ENCODE measurements at places on chromosomes 4 and X.
A peak's percentile ranks its signal among the peaks of the same experiment; 100 is the strongest.

GRCh38 chr4:102778720-102779119, 18.0 kb upstream of the MANBA start:
- peak; percentile 23 for DNase-seq

GRCh38 chr4:10403633-10404445, 53.4 kb downstream of the ZNF518B start:
- DNase-seq, result peak; percentile 30

GRCh38 chr4:184420402-184420801, 53.9 kb downstream of the IRF2 start:
- DNase-seq, result no peak

DNA sequence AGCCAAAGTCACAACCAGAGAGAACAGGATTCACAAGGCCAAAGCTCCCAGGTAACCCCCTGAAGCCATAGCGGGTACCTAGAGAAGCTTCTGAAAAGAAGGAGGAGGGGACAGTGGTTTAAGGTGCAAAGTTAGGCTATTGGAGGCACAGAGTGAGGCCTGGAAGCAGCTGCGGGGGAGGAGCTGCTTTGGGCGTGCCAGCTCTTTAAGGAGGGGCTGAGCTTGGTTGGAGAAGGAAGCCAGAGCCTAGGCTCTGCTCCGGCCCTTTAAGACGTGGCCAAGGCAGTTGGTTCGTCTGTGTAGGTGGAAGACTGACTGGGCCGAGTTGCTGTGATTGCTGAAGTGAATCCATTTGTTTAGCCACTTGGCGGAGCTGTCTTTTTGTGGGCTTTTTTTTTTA, 1.5 kb downstream of the KLF8 start:
- DNase-seq, result no peak

- DNase-seq, result no peak
These were observed 9.2 kb upstream of the ABLIM2 start for GRCh38 chr4:8167815-8168214.

- no peak for DNase-seq
These were observed 20.6 kb downstream of the AKAP14 start for GRCh38 chrX:119916310-119916709.

DNA sequence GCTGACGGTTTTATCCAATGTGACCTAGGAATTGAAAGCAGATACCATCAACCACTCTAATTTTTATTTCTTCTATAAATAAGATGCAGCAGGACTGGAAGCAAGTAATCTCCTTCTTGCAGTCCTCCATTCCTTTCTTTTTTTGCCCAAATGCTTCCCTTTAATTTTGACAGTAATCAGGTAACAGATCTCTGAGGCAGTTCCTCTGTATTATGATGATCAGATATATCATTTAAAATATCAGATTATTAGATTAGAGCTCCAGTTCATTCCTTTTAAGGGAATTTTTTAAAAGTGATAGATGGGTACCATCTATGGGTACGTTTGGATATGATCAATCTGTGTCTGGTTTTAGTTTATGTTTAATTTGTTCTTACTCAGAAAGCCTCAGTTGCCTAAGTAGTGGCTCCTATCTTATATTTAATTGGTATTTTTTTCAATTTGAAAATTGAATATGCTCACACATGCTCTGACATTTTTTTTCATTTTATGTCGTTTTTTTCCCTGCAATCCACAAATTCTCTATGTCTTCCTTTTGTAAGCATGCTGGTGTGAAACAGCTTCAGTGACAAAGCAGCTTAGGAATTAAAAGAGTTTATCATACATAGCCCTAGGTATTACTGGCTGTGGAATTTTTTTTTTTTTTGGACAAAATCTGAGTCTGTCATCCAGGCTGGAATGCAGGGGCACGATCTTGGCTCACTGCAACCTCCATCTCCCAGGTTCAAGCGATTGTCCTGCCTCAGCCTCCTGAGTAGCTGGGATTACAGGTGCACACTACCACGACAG, 73.7 kb upstream of the ANK2 start:
- DNase-seq, result no peak

GRCh38 chr4:54513204-54513603, 144.6 kb upstream of the KIT start:
- no peak for DNase-seq

GRCh38 chrX:42386681-42387080, 391.3 kb downstream of the PPP1R2C start:
- DNase-seq, result no peak

DNA sequence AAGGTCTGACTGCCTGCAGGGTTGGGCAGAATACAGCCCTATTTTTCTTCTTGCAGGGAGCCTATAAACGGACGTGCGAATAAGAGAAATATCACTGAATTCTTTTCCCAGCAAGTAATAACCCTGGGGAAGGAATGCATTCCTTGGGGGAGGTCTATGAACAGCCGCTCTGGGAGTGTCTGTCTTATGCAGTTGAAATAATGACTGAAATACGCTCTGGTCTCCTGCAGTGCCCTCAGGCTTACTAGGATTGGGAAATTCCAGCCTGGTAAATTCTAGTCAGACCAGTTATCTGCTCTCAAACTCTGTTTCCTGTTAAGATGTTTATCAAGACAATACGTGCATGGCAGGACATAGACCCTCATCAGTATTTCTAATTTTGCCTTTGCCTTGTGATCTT, 72.1 kb upstream of the FAM241A start:
- no peak for DNase-seq

DNA sequence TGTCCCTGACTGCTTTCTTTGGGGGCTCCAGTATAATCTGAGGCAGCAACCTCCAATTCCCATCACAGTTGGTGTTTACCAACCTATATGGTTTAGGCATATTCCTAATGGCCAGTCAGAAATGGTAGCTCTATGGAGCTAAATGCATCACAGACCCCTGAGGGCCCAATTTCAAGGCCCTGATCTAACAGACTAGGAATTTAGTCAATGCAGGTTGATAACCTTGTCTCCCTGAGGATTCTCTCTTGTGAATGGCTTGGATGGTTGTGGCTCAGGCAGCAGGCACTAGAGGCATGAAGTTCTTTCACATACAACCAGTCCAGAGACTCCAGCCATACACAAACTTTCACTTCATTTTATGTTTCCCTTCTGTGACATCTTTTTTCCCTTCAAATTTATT, 59.4 kb downstream of the TMPRSS11F start:
- no peak for DNase-seq

DNA sequence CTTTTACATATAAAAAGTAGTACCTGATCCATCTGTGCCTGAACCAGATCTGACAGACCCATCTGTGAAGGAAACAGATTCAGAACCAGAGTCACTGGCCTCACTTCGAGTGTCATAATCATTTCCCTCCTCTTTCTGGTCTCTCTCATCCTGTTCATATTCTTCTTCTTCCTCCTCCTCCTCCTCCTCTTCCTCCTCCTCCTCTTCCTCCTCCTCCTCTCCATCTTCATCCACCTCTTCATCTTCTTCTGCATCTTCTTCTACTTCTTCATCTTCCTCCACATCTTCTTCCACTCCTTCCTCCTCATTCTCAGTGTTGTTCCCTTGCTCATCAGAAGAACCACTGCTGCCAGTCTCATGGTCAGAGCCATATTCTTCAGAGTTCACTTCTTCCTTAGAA, 12.9 kb downstream of the YTHDC1 start:
- no peak for DNase-seq

- DNase-seq, result no peak
These were observed 964 bp downstream of the VEGFC start for GRCh38 chr4:176791591-176792325.

- DNase-seq, result no peak
These were observed 22.4 kb downstream of the LPAR4 start for GRCh38 chrX:78769946-78770345.

GRCh38 chr4:13413729-13414437, 70.3 kb downstream of the RAB28 start:
- no peak for DNase-seq

DNA sequence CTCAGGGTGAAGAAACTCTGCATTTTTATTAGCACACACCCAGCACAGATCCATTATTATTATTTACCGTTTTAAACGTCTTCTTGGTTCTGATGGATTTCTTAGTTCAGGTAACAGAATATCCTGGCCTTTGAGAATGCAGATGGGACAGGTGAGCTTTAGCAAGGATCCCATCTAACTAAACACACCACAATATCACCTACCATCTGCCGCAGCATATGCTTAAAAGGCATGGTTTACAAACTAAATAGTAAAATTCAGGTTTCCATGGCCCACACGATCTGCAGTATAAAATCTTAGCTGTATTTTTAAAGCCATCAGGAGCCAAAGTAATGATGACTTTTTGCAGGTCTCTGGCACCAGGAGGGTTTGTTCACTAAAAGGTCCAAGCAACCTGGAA, 31.7 kb upstream of the GATB start:
- no peak for DNase-seq

DNA sequence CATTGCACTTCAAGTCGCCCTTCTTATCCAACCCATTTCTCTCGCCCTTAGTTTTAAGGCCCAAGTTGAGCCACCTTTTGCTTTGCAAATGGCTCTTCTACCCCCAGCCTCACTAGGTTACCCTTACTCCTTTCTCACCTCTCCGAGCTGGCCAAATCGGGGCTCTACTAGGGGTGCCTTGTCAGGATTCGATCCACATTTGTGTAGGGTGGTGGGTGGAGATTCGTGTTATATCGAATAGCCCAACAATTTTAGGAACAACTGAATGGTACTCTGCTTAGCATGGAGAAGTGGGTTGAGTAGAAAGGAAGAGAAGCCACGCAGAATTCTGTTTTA, 3.5 kb downstream of the SLIT2 start:
- DNase-seq, result no peak

GRCh38 chr4:74385386-74385785, 20.4 kb downstream of the EREG start:
- DNase-seq, result no peak

- DNase-seq, result peak; percentile 8
These were observed 545.0 kb downstream of the GBA3 start for GRCh38 chr4:23237771-23238170.

- no peak for DNase-seq
These were observed 132.3 kb downstream of the SOWAHB start for GRCh38 chr4:76765473-76766183.

GRCh38 chrX:149512225-149512885, 7.2 kb upstream of the IDS start:
- DNase-seq, result peak; percentile 35

GRCh38 chr4:38124961-38125360, 164.8 kb downstream of the PTTG2 start:
- DNase-seq, result no peak

- peak; percentile 33 for DNase-seq
These were observed 1638.8 kb upstream of the PCDH7 start for GRCh38 chr4:29081234-29081955.

DNA sequence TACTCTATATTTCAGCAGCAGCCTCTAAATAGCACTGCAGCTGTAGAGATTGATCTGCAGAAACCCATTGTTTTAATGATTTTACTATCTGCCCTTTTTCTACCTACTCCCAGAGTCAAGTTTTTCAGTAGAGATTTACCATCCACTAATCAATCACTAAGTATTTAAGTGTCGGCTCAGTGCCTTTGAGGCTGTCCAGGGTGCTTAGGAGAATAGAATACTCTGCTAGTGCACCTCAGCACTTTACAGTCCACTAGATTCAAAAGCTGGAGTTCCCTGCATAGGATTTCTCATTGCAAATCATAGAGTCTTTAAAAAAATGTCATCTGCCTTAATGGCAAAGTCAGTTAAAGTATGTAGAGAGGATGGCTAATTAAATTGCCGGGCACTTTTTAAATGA, 29.6 kb upstream of the ANAPC4 start:
- DNase-seq, result no peak

GRCh38 chr4:90080116-90080515, 47.1 kb upstream of the CCSER1 start:
- no peak for DNase-seq

- no peak for DNase-seq
These were observed 49.8 kb downstream of the TMEM144 start for GRCh38 chr4:158259955-158260575.

DNA sequence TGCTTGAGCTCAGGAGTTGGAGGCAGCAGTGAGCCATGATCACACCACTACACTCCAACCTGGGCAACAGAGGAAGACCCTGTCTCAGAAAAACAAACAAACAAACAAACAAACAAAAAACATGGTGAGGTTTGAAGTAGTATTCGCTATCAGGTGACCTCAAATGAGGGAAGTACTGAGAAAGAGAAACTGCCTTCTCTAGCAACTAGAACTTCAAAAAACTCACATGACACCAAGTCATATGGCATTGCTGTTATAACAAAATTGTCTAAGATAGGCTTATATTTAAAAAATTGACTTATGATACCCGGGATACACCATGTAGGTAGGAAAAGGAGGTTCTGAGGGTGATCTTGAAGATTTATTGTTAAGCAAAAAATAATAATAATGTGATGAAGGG, 10.3 kb downstream of the MPP1 start:
- DNase-seq, result no peak

GRCh38 chrX:75273483-75273882, 402 bp upstream of the UPRT start:
- no peak for DNase-seq
